Neural crest cell (in vitro differentiated cells): ENCODE measurements at places on chromosomes 13 and 19.

DNA sequence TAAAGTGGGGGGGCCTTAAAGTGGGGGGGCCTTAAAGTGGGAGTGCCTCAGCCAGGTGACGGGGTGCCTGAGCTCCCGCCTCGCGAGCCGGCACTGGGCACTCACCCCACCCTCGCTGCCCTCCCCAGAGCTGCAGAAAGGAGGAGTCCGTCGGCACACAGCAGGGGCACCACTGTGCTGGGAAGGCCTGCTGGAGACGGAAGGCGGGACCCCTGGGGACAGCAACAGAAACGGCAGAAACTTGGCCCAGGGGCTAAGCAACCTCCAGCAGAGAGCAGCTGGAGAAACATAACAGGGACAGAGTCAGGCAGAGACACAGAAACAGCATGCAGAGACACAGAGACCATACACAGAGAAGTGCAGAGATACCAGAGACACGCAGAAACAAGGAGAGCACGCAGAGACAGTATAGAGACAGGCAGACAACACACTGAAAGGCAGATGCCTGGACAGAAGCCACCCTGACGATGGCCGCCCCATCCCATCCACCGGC is 7.9 kb downstream of the CFD start:
- no peak for DNase-seq

GRCh38 chr13:21020581-21020980 is 40.8 kb downstream of the LATS2 start:
- no peak for DNase-seq

DNA sequence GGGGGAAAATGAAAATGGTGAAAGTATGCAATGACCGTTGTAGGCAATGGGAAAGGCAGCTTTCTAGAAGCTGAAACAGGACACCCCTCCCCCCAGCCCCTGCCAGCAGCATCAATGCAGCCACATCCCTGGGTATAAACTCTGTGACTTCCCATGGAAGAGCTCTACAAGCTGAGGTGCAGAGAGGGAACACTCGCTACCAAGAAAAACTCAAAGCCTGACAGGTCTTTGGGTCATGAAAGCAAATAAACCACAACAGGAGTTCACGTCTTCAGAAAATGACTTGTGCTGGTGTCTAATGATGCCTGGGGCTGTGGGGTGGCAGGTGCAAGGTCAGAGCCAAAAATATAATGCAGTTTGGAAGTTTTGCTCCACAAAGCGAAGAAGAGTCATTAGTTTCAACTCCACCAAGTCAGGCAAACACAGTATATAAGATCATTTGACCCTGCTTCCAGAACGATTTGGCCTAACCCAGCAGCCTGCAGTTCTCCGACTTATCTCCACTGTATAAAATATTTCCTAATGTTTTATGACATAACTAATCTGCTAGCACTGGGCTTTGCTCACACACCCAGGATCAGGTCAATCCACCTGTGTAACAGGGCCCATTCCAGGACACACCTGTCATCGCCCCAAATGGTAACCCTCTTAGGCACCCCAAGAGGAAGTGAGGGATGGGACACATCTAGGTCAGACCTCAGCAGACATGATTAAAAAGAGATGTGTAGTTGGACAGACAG is 102.1 kb downstream of the IRS2 start:
- no peak for DNase-seq

GRCh38 chr13:78660495-78660857 is 1.5 kb upstream of the OBI1 start:
- DNase-seq, result no peak

- DNase-seq, result no peak
These were observed 21.5 kb downstream of the NFIC start for GRCh38 chr19:3387645-3388589.

GRCh38 chr19:1780272-1780958 is 27.1 kb downstream of the ONECUT3 start:
- DNase-seq, result no peak

DNA sequence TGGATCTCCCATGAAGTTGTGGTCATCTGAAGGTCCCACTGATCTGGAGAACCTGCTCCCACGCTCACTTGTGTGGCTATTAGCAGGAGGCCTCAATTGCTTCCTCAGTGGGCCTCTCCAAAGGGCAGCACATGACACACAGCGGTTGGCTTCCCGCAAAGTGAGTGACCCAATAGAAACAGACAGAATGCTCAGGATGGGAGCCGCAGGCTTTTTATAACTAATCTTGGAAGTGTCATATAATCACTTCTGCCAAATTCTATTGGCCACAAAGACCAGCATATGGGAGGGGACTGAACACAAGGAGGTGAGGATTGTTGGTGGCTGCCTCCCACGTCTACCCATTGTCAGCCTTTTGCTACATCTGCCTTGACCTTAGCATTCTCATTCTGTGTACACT is 22.1 kb upstream of the EHD2 start:
- DNase-seq, result no peak

GRCh38 chr13:68027306-68027705 is 797.2 kb upstream of the PCDH9 start:
- DNase-seq, result no peak

GRCh38 chr13:91531646-91532045 is 133.2 kb downstream of the GPC5 start:
- no peak for DNase-seq

GRCh38 chr13:23999424-23999823 is 102.1 kb upstream of the C1QTNF9B start:
- DNase-seq, result no peak

DNA sequence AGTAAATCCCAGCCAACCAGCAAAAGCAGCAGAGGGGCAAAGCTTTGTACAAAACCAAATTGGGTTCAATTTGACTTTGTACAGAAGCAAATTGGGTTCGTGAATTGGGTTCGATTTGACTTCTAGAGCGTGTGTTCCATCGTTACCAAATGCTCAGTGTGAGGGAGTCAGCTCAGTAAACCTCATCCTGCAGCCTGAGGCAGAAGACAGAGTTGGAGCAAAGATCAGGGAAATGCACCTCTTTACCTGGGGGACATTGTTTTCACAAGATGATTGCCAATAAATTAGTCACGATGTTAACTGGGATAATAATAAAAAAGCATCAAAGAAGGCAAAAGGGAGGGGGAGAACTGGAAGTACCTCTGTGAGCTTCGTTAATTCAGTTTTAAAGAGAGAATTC is 1.5 kb downstream of the RAB20 start:
- DNase-seq, result no peak

GRCh38 chr19:1001538-1002166 is 1.4 kb downstream of the GRIN3B start:
- peak; percentile 73 for DNase-seq

GRCh38 chr19:20051841-20052768 is 12.8 kb upstream of the ZNF682 start:
- peak; percentile 81 for DNase-seq

DNA sequence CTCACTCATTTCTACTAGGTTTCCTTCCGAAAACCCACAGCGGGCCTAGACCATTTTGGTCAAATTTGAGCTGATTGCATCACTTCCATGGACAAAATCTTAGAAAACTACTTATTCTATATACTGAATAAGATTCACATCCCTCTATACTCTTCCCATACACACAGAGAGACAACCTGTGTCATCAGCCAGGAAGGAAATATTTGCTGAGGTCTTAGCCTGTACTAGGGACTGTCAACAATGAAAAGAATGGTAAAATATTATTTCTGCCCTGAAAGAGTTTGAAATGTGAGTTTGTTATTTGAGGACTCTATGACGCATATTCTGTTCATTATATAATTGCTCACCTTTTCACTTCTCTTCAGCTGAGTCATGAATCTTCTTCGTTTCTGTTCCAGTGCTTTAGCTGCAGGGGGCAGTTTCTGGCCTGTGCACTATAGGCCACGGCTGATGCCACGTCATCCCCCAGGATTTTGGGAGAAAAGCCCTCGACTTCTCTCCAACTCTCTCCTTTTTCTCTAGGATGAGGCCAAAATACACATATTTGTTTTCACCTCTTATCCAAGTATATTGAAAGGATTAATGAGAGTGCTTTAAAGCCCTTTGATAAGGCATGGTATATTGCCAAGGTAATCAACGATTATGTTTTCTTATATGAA is 47.7 kb downstream of the GSX1 start:
- no peak for DNase-seq

DNA sequence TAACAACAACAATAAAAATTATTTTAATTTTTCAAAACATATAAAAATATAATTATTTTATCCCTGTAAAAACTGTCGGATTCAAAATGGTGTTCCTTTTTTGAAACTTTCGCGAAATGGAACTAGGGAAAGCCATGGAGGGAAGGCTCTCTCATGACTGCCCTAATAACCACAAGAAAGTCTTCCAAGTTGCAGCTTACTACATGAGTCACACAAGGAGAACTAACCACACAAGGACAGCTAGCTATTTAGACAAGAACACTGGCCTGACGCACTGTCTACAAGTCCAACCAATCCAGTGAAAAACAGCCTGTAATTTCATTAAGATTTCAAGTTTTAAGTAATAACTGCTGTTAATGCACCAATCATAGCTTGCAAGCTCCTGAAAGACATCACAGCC is 319.2 kb upstream of the PCDH9 start:
- DNase-seq, result no peak

- DNase-seq, result no peak
These were observed 3.2 kb upstream of the ZNF154 start for GRCh38 chr19:57712222-57712621.

- DNase-seq, result peak; percentile 71
These were observed 931 bp downstream of the USP12 start for GRCh38 chr13:27170516-27171243.
